Cardiac fibroblast (primary cell): ENCODE measurements at places on chromosomes 7 and 10.
A peak's percentile ranks its signal among the peaks of the same experiment; 100 is the strongest.

GRCh38 chr7:118250860-118251494 is 26.5 kb downstream of the ANKRD7 start:
- DNase-seq, result no peak

- DNase-seq, result no peak
Measured at GRCh38 chr7:107810626-107811025, 7.6 kb upstream of the SLC26A3 start.

DNA sequence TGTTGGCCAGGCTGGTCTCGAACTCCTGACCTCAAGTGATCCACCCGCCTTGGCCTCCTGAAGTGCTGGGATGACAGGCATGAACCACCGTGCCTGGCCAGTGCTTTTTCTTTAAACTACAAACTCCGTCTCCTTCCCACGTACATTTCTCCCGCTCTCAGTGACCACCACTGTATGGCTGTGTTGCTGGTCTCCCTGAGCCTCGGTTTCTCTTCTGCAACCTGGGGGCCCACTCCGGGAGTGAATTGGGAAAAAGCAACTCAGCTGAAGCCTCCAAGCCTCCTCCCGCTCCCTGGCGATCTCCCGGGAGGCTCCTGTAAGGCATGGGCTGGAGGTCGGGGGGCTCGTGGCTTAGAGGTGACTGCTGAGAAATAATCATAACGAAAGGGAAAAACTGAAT is 136.3 kb downstream of the ELFN1 start:
- no peak for DNase-seq

- DNase-seq, result no peak
Measured at GRCh38 chr7:155455132-155455693, 2.7 kb upstream of the EN2 start.

DNA sequence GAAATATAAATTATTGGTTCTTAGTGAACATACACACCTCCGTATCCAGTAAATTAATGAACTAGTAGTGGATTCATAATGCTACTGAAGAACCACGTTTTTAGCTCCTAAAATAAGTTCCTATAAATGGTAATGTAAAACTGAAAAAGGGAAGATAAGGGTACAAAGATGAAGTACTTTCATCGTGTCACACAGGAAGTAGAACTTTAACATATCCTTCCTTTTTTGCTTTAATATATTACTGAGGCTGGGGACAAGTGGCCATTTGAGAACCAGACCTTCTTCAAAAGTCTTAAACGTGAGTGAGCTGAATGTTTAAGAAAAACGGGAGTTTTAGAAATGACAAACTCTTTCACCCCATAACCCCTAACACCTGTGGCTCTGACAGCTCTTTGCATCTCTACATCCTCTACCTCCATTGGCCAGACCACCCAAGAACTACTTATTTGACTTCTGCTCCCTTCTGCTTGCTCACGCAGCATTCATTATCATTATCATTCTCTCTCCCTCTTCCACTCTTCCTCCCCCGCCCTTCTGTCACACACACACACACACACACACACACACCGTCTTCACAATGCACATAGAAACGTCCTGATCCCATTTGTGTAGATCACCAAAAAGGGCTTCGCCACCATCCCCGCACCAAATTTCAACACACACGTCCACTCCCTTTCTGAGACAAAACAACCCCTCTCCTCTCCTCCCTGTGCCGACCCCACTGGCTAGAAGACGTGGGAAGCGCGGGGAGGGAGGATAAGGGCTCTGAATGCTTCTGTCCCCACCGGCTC is 677 bp downstream of the SKAP2 start:
- peak; percentile 38 for DNase-seq

- peak; percentile 15 for DNase-seq
Measured at GRCh38 chr10:103968441-103969391, 1.8 kb downstream of the SLK start.

GRCh38 chr10:122245136-122245535 is 26.0 kb upstream of the BTBD16 start:
- no peak for DNase-seq

DNA sequence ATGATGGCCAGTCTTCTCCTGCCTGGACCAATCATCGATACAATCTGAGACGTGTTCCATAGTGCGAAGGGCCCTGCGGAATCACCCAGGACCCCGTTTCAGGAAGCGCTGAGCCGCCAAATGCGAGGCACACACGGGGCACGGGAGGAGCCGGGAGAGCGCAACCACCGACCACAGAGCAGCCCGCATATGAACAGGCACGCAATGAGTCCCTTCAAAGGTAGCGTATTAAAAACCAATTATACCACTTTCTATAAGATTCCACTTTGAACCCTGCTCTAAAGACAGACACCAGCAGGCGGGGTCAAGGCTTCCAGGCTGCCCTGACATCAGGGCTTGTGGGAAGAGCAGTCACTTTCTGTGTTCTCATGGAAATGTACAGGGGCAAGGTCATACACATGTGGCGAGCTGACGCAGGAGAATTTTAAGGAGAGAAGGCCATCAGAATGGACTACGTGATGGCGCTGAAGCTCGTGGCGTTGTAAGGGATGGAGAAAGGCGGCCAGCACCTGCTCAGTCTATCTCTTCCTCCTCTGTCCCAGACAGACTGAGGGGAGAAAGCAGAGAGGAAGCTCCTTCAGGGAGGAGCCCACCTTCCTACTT is 46.2 kb downstream of the AMZ1 start:
- DNase-seq, result no peak

DNA sequence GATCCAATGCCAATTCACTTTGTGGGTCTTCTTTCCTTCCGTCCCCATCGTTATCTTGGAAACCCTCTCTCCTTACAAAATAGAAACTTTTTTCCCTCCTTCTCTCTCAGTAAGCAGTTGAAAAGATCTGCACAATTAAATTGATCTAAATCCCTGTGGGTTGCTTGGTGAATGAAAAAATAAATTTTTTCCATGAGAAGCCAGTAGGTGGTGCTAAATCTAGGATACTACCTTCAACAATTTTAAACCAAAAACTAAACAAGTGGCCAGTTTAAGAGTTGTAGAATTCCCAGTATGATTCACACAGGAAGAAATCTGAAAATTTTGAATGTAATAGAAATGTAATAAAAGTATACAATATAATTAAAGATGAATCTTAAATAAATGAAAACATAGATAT is 990.3 kb upstream of the ZNF722 start:
- DNase-seq, result no peak

DNA sequence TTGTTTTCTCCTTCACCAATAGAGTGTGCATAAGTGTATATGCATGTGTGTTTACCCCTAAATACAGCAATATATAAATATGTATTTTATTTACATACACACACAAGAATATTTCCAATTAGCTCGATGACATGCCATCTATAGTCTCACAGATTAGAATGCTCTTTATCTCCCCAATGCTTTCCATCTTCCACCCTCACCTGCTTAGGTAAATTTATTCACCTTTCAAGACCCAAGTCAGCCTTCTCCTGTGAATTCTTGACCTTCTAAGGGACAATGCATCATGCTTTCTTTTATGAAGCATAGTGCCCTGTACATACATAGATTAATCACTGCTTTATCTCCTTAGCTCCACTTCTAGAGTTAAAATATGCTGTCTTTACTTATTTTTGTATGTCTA is 49.7 kb downstream of the SEMA3A start:
- no peak for DNase-seq
